ENCODE measurements at places on chromosomes 11 and 22. TPM values are rescaled to one million over a fixed set of nuclear protein-coding genes. Genes with fewer than 3 reads are reported as not detected.

Gene IL18
- total RNA-seq = 2.9 TPM

Gene OOSP4B
- not detected for total RNA-seq

Gene MOGAT2
- total RNA-seq = not detected

Gene CCDC90B
- total RNA-seq = 50.4 TPM

Gene RAB36
- total RNA-seq = 10.3 TPM

Gene OR5M8
- not detected for total RNA-seq

Gene LARGE2
- 39.4 TPM for total RNA-seq

Gene DMC1
- 3.0 TPM for total RNA-seq

Gene P2RX6
- total RNA-seq = 0.57 TPM

Gene ZNF280B
- total RNA-seq = 7.0 TPM

Gene VSTM5
- total RNA-seq = 0.31 TPM

Gene TECTA
- 2.0 TPM for total RNA-seq

Gene JAML
- 0.60 TPM for total RNA-seq

Gene SAA4
- not detected for total RNA-seq

Gene TBC1D10A
- 10.6 TPM for total RNA-seq

Gene ZP1
- total RNA-seq = not detected

Gene CEP126
- 2.1 TPM for total RNA-seq

Gene ZDHHC8
- 83.5 TPM for total RNA-seq

Gene CD248
- total RNA-seq = 0.22 TPM
